OCI-LY7 (cell line): ENCODE measurements at places on chromosomes 16 and 17.

DNA sequence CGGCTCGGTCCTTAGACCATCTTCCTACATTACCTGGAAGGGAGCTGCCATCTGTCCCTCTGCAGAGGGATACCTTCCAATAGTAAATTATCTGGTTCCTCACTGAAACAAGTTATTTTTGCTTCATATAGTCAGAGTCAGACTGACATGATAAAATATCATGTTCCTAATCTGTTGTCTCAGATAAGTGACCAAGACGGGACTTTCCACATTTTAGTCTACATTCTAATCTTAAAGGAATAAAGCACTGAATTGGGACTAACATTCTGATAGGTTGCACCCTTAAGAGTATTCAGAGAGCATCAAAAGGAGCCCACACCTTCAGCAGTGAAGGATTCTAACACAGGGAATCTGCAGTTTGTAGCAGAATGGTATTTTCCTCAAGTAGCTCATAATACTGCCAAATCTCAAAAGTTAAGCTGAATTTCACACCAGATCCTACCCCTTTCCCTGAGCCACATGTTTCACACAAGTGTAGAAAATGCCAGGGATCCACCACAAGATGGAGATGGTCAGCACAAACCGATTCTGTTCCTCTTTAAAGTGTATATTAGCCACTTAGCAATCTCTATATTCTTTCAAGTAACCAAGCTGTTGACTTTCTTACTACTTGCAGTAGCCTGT lies 13.4 kb downstream of the GINS2 start:
- DNase-seq: peak; percentile 43

- no peak for DNase-seq
Measured at GRCh38 chr16:46768809-46769208, 20.7 kb upstream of the MYLK3 start.

- DNase-seq: no peak
Measured at GRCh38 chr17:48630009-48630924, 4.1 kb upstream of the HOXB9 start.

- DNase-seq: no peak
Measured at GRCh38 chr17:36136036-36136435, 32.4 kb downstream of the CCL4 start.

GRCh38 chr17:76137351-76138233 lies 3.5 kb downstream of the FOXJ1 start:
- DNase-seq: no peak

- DNase-seq: no peak
Measured at GRCh38 chr17:32159586-32160438, 17.5 kb downstream of the RHOT1 start.
